ENCODE measurements at places on chromosomes 12 and 14.

DNA sequence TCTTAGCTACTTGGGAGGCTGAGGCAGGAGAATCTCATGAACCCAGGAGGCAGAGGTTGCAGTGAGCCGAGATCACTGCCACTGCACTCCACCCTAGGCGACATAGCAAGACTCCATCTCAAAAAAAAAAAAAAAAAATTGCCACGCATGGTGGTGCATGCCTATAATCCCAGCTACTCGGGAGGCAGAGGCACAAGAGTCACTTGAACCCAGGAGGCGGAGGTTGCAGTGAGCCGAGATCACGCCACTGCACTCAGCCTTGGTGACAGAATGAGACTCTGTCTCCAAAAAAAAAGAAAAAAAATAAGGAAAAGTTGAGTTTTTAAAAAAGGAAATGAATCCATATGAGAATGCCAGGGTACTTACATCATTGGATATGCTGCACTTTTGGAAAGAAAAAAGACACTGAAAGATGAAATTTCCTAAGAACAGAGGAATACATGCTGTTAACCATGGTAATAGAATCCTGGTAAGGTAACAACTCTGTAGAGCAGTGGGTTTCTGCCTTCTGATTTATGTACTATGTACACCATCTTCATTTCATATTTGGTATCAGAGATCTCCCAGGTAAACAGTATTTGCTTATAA, 222.7 kb downstream of the ERC1 start:
- no peak for DNase-seq

DNA sequence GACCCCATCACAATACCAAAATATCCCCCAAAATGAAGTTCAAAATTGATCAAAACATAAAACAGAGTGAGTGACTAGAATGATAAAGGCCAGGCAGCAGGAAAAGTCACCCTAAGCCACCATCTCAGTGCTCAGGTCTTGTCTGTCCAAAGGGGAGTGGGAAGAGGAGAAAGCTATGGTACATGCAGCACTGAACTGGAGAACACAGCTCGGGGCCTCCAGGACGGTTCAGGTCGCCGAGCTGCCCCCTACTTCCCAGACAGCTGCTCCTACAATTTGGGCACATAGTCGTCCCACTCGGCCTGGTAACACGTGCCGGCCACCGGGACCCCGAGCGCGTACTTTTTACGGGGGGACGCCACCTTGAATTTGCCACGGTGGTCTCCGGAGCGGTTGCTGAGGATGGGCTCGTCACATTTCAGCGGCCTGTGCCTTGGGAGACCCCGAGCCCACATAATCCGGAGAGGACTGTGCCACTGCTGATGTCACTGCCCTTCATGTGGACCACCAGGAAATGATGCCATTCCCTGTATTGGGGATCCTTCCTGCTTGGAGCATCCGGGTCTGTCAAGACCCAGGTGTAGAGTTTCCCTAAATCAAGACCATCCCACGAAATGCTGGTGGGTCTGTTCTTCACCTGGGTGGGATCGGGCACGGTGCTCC, 31.6 kb downstream of the AK7 start:
- DNase-seq, result no peak

- no peak for DNase-seq
Observed at GRCh38 chr12:75548879-75549278, 37.5 kb upstream of the KRR1 start.

GRCh38 chr12:7021956-7022355, 3.7 kb upstream of the LPCAT3 start:
- no peak for DNase-seq

GRCh38 chr12:8036346-8036745, 3.8 kb downstream of the FOXJ2 start:
- DNase-seq, result no peak

DNA sequence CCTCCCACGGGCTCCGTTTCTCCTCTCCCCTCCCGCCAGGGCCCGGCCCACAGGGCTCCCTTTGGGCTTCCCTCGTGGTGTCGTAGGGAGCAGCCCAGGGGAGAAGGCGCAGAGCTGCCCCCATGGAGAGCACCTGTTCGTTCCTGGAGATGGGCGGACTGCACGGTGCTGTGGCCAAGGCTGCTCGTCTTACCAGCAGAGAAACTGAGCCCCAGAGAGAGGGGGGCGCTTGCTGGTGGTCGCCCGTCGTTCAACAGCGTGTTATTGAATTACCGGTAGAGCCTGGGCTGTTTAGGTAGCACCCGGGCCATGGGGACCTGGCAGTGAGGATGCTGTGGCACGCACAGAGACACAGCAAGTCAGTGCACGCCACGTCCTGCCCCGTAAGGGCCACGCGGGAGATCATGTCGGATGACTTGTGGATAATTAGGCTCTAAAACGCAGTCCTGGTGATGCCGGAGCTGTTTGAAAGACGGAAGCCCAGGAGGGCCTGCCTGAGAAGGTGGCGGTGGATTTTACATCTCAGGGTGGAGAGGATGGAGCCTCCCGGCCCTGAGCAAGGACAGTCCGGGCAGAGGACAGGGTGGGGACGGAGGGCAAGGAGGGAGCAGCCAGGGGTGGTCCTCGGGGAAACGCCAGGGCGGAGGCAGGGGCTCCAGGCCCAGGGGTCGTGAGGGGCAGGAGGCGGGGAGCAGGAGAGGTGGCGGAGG, 134.4 kb downstream of the ADGRD1 start:
- no peak for DNase-seq

GRCh38 chr12:1703771-1704722, 13.2 kb downstream of the ADIPOR2 start:
- DNase-seq, result no peak

- no peak for DNase-seq
Observed at GRCh38 chr14:106551265-106551664, 1024.9 kb downstream of the TMEM121 start.

GRCh38 chr12:73589220-73589619, 948.4 kb upstream of the ATXN7L3B start:
- DNase-seq, result no peak

GRCh38 chr14:71311061-71311460, 403.8 kb downstream of the PCNX1 start:
- no peak for DNase-seq

DNA sequence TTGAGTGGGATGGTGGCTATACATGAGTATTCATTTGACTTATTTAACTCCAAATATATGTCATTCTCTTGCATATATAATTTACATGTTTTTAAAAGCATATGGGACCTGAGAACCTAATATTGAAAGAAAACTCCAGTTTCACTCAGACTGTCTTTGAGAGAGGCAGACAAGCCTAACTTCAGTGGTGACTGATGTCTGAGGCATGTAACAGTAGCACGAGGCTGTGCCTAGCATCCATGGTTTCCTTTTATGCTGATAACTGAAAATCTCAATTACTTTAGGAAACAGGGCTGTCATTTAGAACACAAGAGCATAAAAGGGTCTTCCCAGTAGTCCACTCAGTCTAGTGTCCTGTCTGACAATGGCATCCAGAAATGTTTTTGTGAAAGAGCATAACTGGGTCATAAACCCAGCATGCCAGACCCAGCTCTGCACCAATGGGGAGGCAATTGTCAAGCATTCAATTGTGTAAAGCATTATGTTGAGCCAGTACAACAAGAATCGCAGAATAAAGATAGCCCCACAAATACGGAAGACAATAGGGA, 24.3 kb downstream of the MAPK1IP1L start:
- no peak for DNase-seq

DNA sequence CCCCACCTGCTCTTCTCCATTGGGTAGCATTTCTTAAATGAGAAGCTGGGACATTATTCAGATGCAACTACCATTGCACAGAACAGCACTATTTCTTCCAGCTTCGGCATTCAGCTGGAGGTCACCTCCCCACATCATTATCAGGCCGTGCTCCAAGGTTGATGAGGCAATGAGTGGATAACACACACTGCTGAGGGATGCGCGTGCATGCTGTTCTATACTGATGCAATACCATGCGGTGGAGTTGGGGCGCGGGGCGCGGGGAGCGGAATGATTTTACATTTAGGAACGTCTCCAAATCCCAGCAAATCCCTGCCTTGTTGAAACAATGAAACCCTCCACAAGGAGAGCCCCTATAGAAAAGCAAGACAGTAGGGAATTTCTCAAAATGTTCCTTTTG, 283.4 kb downstream of the GRIN2B start:
- DNase-seq, result no peak

DNA sequence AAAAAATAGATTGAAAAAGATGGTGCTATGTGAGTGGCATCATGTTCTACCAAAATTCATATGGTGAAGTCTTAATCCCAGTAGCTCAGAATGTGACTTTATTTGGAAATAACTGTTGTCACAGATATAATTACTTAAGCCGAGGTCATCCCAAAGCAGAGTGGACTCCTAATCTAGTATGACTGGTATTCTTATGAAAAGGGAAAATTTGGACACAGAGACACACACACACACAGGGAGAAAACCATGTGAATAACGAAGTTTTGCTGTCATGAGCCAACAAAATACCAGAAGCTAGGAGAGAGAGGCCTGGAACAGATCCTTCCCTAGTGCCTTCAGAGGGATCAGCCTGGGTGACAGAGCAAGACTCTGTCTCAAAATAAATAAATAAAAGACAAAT, 62.6 kb downstream of the FAR2 start:
- no peak for DNase-seq

- no peak for DNase-seq
Observed at GRCh38 chr14:71183876-71184689, 276.8 kb downstream of the PCNX1 start.

- DNase-seq, result no peak
Observed at GRCh38 chr12:42356344-42356743, 30.4 kb downstream of the PPHLN1 start.

DNA sequence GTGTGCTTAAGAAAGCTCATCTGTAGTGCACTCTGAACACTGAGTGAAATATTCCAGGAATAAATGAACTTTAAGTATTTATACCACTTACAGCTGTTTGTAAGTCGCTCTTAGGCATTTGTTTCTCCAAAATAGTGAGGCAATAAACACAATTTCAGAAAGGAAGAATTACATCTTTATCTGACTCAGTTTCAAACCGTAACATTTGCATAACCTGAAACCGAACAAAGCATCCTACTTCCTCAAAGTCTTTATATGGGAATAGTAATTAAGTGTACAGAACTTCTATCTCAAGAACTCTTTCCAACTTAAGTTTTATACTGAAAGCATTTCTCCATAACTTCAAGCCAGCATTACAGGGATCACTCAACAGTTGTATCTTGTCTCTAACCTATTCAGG, 58.4 kb downstream of the SOX5 start:
- DNase-seq, result no peak

- peak; percentile 15 for DNase-seq
Observed at GRCh38 chr12:111304642-111305071, 64.2 kb downstream of the PHETA1 start.

DNA sequence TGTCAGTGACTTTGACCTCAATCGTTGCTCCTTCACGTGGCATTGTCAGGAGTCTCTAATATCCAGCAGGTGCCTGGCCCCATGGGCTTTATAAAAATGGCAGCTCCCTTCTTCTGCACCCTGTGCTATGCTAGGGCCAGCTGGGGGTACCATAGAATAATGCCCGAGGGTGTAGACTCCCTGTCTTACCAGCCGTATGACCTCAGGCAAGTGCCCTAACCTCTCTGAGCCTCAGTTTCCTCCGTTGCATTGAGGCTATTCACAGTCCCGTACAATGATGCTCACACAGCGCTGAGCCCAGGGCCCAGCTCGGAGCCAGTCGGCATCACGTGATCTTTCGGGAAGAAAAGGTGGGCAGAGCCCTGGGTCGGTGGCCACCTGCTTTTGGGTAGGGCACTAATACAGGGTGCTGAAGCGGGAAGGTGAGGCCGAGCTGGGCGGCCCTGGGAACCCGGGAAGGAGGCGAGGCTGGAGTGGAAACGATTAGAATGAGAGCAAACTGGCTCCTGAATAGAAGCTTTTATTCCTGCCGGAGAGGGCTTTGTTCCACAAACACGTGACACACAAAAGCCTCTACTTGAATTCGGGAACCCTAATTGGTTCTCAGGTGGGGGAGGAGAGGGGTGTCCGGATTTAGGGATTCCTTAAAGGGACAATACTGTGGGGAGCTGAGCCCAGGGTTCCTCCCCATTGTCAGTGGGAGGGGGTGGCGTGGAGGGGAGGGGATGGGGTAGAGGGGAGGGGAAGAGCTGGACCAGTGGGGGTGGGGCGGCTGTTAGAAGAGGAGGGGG, 19.9 kb upstream of the MSI1 start:
- DNase-seq, result no peak

DNA sequence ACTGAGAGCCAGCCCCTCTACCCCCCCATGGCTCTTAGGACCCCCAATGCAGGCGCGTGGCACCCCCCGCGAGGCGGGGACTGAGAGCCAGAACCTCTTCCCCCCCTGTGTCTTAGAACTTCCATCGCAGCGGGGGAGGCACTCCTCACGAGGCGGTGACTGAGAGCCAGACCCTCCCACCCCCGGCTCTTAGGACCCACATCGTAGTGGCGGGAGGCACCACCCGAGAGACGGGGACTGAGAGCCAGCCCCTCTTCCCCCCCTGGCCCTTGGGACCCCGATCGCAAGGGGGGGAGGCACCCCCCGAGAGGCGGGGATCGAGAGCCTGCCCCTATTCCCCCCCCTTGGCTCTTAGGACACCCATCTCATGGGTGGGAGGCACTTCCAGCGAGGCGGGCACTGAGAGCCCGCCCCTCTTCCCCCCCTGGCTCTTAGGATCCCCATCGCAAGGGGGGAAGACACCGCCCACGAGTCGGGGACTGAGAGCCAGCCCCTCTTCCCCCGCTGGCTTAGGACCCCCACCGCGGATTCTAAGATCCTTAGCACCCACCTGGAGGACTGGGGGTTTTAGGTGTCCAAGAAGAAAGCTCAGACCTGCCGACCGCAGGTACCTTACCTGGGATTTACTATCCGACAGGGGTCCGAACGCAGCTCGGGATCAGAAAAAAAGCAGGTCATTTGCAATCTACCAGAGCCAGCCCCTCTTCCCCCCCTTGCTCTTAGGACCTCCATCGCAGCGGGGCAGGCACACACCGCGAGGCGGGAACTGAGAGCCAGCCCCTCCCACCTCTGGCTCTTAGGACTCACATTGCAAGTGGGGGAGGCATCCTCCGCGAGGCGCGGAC, 44.9 kb downstream of the DDX11 start:
- DNase-seq, result peak; percentile 23

DNA sequence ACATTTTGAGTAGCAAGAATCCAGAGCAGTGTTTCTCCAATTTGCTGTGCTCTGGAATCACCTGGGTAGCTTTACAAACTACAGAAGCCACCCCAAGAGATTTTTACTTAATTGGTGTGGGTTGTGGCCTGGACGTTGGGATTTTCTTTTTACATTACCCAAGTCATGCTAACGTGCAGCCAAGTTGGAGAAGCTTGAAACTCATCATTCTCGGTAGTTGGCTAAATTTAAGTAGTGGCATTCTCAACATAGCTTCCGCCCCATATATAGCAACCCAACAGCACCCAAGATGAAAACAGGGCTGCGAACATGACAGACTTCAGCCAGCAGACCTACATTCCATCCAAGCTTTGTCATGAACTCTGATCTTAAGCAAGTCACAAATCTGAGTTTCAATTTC, 25.0 kb downstream of the DAD1 start:
- no peak for DNase-seq

DNA sequence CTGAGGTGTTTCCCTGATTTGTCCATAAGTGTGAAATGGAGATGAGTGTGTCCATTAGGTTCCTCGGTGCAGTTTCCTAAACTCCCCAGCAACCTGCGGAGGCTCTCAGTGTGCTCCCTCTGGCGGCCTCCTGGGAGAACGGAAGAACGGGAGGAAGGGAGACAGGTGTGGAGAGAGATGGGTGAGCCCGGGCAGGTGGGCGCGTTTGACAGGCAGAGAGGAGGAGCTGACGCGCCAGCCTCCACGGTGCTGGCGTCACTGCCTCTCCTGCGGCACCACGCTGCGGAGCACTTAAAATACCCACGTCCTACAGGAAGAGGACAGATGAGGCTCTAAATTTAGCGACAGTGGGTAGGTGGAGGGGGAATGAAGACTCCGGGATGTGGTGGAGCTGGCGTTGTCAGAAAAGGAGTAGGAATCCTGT, 26.8 kb upstream of the PEX5 start:
- DNase-seq, result peak; percentile 2

All from stimulated activated CD4-positive, alpha-beta T cell treated with anti-CD3 and anti-CD28 coated beads, Interleukin-1b, Interleukin-23, amount 100 ng/mL, for 24 hours (primary cell).